ENCODE measurements at places on chromosomes 11 and 22.

GRCh38 chr11:6468712-6469495, 4.8 kb downstream of the TRIM3 start:
- DNase-seq: no peak

DNA sequence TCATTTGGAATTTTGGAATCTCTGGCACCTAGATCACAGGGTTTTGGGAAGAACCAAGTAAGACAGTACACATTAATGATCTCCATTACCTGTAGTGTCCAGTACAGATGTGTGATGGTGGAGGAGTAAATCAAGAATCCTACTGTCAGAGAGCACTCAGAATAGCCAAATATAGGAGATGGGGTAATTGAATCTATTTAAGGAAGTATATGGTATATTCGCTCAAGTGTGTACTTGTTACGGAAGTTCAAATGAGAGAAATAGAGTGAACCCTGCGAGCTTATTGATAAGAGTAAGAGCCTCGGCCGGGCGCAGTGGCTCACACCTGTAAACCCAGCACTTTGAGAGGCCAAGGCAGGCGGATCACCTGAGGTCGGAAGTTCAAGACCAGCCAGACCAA, 2.2 kb downstream of the SPCS2 start:
- DNase-seq: no peak

DNA sequence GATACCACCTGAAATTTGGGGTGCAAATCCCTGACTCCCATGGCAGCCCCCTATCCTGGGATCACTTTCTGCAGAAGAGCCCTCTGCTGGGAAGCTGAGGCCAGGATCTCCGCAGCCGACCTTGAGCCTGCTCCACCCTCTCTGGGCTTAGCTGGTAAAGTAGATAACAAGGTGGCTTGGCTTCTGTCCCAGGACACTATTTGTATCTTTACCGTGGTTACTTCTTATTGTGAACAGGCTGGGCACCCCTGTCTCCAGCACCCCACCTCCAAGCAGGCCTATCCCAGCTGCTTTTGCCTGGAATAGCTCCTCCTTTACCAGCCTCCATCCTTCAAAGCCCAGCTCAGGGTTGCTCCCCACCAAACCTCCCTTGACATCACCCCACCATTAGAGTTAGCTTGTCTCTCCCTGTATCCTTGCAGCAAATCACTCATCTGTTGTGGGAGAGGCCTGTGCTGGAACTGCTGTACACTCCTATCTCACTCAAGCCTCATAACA, 35.2 kb upstream of the P2RY2 start:
- DNase-seq: no peak

DNA sequence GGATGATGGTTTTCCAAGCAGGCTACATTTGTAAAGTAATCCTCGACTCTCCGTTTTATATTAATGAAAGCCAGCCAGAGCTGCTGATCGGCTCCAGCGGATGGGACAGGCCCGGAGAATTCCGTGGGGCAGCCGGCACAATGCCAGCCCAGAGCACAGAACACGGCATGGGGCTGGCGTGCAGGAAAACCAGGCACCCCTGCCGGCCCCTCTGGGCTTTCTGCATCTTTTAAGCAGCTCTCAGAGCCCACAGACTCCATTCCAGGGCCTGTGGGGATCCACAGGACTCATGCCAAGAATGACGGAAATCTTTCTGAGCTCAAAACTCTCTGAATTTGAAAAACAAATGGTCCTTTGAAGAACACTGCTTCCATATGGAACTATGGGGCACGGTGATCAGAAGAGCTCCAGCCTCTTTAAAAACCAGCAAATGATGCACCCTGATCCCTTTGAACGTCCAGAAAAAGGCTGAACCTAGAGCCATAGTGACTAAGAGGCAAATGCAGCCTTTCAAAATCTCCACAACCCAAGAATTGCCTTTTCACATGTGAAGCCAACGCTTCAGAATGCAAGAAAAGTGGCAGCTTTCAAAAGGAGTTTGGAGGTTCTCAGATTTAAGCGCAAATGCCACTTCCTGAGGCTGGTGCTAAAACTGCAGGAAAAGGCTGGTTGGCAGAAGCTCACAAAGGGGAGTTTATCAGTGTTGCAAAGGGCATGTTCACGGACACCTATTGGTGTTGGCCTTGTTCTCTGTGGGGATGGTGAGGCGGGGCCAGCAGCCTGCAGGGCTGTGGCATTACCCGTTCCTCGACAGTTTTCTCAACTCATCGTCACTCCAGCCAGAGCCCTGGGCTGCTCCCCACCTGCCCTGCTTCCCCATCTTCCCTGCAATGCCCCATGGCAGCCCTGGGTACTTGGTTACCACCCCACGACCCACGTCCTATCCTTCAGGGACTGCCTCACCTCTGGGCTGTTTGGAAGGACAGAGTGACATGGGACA, 212.5 kb downstream of the CTTN start:
- no peak for DNase-seq

GRCh38 chr11:130816546-130817329, 99.5 kb downstream of the SNX19 start:
- no peak for DNase-seq

- no peak for DNase-seq
These were observed 8.2 kb downstream of the MS4A15 start for GRCh38 chr11:60764879-60765278.

GRCh38 chr22:48301421-48301820, 1526.3 kb downstream of the BRD1 start:
- peak; percentile 41 for DNase-seq

- DNase-seq: no peak
These were observed 20.1 kb upstream of the PANX2 start for GRCh38 chr22:50150161-50151129.

- DNase-seq: no peak
These were observed 22.7 kb downstream of the KCNQ1OT1 start for GRCh38 chr11:2677127-2677526.

DNA sequence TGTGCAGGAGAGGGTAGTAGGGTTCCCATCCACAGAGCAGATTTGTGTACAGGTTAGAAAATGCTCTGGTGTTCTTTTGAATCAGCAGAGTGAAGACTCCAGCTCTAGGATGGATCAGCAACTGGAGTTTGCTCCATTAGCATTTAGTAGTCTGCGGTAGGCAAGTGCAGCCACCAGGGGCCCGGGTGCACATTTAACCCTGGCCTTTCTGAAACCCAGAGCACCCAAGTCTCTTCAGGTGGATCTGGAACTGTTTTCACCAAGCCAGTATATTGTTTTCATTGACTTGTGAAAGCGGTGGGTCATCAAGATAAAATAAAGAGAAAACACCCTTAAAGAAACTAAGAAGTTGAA, 100.8 kb upstream of the CLPB start:
- DNase-seq: no peak

DNA sequence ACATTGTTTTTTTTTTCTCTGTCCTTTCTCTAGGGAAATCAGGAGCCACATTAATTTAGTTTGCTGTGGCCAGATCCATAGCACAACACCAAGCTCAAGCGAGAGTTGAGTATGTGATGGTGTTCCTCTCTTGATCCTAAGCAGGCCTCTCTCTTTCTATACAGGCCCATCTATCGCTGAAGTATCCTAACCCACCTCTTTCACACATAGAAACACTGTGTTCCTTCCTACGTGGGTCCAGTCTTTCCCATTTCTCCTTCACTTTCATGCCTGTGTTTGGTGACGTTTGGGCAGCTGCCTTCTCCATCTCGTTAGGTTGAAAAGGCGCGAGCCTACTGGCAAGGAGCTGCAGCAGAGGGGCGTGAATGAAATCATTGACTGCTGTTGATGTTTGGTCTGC, 2.4 kb downstream of the PACS1 start:
- no peak for DNase-seq

DNA sequence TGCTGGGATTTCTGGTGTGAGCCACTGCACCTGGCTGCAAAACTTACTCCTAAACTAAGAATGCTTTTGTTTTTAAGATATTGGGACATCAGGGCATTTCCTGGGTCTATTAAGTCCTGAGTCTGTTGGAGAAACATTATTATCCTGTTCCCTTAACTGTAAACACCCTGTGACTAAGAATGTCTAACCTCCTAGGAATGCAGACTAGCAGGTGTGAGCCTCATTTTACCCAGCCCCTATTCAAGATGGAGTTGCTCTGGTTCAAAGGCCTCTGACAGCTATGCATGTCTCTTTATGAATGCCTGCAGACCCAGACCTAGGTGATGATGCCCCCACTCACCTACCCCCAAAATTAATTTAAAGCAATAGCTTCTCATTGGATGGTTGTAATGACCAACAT, 46.2 kb downstream of the DEPDC5 start:
- no peak for DNase-seq

DNA sequence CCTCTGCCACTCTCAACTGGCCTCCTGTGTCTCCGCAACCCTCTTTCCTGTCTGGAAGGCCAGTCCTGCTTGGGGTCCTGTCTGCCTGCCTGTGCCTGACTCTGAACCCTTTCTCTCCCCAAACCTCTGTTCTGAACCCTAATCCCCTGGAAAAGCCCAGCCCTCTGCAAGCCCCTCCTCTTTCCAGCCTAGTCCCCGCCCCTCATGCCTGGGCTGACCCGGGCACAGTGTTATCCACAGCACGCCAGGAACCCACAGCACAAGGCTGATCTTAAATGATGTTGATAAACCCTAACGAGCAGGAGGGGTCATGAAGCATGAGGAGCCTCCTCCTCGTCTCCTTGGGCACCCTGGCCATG, at the start of gene IFITM10:
IFITM10 (minus strand) TSS at position 115 of the 359 bp plus-strand sequence. CDS start 153 bp downstream, outside the sequence.
- no peak for DNase-seq

DNA sequence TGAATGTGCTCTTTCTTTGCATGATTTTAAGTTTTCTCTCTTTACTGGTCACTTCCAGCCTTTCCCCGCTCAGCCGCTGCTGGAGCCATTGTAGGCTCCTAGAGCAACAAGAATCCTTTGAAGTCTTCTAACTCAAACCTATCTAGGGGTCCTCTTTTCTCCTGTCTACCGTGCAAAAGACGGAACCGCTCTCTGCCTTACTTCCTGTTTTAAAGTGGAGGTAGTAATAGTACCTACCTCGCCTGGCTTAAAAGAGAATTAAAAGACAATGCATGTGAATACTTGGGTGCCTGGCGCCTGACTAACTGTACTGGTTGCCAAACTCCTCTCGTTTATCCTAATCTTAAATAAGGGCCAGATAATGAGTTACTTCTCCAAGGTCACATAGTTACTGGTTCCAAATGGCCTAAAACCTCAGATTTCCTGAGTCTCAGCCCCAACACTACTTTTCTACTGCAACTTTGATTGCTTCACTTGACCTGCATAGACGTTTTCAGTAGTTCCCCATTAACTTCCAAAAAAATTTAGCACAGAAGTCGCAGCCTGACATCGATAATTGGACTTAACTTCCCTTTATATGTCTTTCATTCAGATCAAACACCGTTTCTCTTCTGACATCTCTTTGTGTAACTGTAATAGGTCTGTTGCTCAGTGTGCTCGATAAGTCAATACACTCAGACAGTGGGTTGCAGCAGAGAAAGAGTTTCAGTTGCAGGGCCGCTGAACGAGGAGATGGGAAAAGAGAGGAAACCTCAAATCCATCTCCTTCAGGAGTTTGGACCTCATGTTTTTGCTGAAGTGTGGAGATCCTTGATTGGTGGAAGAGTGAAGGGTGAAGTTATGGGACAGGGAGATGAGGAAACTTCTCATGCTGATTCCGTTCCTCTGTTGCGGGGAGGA, 891 bp downstream of the SAMM50 start:
- no peak for DNase-seq

DNA sequence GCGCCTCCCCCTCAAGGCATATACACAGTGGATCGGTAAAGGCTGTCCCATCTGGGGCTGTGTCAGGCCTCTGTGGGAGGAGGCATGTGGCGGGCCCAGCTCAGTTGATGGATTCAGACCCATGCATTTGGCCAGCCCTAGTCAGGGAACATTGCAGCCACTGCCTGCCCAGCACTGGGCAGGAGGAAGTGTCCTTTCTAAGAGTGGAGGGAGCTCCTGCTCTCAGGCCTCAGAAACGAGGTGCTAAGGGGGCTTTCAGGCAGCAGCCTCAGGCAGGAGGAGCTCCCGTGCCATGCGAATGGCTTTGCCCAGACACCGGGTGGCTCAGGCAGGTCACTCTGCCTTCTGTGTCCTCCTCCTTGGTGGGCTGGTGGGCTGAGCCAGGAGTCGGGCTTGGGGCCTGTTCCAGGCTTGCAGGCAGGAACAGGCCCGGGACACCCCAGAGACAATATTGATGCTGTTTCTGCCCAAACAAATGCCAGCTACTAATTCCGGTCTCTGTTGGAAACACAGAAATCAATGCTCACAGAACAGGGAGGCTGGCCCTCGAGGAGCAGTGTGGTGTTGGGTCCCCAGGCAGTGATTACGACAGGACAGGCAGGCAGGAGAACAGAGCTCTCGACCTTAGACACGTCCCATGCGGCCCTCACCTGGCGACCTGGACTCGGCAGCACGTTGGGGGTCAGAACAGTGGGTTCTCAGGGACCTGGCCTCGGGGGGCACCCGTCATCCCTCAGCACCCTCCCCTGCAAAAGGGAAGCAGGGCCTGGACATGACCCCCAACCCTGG, 42.3 kb upstream of the CCDC188 start:
- no peak for DNase-seq

DNA sequence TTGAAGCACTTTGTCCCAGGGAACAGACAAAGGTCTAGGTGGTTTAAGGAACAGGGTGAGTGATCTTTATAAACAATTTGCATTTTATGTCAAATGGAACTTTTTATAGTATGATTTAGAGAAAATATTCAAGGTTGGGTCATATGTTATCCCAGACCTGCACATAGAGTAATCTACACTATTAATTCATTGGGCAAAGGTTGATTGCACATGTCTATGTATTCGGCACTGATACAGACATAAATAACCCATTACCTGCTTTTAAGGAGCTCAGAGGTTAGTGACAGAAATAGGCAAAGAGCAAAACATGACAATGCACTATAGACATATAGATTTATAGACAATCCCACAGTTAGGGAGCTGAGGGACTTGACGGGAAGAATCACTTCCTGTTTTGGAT, 141.5 kb upstream of the UBASH3B start:
- DNase-seq: no peak

DNA sequence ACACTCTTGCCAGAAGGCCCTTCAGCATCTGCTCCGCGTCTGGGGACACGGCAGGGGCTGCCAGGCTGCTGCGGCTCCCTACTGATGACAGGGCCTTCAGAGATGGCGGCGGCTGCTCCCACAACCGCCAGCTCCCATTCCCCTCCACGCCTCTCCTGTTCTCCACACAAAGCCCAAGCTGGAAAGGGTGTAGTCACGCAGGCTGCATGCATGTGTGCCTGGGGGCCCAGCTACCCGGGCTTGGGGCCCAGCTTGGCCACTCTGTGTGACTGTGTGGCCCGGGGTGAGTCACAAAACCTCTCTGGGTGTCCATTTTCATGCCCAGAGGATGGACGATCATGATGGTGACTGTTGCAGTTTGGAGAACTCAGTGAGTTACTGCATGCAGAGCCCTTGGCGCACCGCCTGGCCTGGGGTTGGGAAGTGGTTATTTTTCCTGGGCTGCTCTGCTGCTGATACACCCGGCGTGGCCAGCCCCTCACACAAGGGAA, 31.7 kb upstream of the PARVB start:
- no peak for DNase-seq
